ENCODE measurements at places on chromosomes 3 and 15.

DNA sequence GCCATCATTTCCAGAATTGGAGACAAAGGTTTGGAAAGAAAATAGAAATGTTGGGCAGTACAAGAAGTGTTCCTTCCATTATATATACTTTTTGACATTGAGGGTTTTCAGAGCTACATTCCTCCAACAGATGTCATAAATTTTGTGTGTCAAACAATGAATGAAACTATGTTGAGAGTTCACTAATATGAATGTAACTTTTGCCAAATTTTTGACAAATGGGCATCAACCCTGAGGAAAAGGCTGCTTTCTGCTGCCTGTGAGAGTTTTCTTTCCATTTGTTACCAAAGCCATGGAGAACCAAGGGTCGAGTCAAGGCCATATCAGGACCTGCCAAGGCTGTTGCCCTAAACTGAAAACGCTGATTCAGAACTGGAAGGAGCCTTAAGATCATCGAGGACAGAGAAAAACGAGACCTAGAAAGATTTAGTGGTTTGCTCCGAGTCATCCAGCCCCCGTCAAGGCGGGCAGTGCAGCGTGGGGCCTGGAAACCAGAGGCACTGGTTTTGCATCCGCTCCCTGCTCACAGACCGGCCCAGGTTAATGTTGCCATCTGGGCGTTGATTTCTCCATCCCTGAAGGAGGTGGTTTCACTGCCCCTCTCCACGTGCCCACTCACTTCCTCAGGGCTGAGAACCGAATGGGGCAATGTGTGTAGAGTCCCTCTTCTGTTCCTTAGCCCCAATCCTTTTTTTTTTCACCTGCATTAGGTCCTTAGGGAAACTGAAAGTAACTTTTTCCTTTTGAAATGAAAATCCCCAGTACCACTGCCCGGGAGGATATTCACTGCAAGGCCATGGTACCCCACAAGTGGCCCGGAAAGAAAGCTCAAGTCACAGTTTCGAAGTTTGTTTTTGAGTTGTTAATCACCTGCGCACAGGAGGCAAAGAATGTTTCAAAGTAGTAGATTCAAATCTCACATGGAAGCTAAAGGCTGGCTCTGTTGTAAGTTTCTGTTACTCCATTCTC is 32.8 kb downstream of the TPM1 start:
- DNase-seq, result no peak

DNA sequence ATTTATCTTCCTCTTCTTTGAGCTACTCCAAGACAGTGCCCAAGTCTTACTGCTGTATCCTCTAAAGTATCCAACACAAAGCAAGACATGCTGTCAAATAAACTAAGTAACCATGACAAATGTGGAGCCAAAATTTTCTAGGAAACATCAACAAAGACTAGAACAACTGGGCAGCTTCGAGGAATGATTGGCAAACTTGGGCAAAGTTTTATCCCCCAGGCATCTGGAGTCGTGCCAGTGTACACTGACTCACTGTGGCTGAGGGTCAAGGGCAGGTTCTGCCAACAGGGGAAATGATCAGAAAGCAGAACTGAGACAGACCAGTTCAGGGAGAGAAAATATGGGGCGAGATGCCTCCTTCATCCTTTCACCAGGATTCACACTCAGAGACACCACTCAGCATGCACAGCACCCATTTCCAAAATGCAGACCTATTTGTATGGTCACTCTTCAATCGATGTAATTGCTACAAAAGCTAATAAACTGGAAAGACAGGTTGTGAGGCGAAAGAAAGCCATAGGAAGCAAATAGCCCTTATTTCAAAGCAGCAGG is 65.8 kb downstream of the MB21D2 start:
- DNase-seq, result no peak

DNA sequence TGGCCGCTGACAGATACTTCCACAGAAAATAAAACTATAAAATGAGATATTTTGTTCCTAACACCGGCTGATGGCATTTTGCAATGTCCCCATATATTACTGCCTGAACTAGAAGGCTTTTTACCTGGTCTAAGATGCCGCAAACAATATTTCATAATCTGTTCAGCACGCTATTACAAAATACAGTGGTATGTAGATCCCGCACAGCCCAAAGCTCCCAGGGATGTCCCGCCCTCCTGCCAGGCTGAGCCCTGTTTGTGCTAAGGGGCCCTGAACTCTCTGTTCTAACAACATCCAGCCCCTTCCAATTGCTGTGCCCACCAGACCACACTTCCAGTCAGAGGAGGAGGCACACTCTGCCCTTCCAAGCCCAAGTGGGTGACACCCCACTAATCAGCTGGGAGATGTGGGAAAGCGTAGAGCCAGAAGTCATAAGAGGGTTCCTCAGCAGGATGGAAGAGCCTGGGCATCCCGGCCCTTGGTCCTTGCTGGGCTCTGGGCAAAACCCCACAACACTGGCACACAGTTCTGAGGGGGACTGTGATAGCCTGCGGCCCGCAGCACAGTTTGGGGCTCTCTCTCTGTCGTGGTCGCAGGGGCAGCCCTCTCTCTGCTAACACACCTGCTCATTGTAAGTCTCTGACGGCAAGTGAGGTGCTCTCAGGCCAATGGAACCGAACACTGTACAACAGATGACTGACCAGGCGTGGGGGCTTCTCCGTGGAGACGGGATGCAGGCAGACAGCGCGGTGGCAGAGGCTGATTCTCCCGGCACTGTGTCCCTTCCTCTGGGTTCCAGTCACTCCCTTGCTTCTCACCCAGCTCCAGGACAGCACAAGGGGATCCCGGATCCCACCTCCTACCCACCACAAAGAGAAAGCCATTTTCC is 55.2 kb downstream of the PCSK6 start:
- DNase-seq, result no peak

GRCh38 chr3:137108699-137109440 is 151.1 kb downstream of the IL20RB start:
- no peak for DNase-seq

GRCh38 chr3:156300371-156300770 is 180.0 kb downstream of the KCNAB1 start:
- DNase-seq, result no peak

- DNase-seq, result no peak
Observed at GRCh38 chr3:158221426-158221825, 111.5 kb downstream of the RSRC1 start.

GRCh38 chr3:182710557-182711157 is 82.6 kb upstream of the ATP11B start:
- DNase-seq, result no peak

DNA sequence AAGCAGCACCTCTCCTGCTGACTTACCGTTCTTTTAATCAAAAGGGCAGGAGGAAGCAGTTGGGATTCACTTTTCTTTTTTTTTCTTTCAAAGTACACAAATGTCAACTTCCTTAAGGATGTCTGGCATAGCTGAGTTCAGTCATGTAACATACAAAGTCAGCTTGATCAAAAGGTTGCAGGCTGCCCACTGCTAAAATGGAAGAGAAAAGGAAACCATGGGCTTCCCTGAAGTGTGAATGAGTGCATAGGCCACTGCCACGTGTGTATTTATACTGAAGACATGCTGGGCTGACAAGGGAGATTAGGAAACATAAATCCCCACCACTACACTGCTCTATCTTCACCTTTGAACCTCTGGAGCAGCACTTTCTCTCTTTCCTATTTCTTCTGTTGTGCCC is 312.5 kb downstream of the TIGIT start:
- DNase-seq, result no peak

GRCh38 chr3:54999811-55000210 is 72.0 kb upstream of the LRTM1 start:
- DNase-seq, result no peak

- DNase-seq, result no peak
Observed at GRCh38 chr3:179450261-179450701, 989 bp downstream of the GNB4 start.

- no peak for DNase-seq
Observed at GRCh38 chr3:174162550-174162949, 696.6 kb upstream of the NAALADL2 start.

GRCh38 chr3:178223876-178224275 is 312.4 kb upstream of the KCNMB2 start:
- DNase-seq, result no peak

DNA sequence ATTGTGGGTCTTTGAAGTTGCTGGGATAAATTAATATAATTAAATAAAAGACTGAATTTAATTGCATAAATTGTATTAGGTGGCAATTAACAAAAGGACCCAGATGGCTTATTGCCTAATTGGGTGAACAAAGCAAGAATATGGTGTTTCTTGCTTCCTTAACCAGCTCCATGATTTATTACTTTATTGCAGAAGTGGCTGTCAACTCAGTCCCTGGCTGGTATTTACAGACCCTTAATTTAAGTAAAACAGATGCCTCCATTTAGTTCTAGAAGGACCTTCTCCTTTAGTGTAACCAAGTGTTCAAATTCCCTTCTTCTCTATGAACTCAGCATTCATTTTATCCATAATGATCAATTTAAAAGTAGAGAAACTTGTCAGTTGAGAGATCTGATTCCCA is 35.1 kb downstream of the DPH3 start:
- no peak for DNase-seq

DNA sequence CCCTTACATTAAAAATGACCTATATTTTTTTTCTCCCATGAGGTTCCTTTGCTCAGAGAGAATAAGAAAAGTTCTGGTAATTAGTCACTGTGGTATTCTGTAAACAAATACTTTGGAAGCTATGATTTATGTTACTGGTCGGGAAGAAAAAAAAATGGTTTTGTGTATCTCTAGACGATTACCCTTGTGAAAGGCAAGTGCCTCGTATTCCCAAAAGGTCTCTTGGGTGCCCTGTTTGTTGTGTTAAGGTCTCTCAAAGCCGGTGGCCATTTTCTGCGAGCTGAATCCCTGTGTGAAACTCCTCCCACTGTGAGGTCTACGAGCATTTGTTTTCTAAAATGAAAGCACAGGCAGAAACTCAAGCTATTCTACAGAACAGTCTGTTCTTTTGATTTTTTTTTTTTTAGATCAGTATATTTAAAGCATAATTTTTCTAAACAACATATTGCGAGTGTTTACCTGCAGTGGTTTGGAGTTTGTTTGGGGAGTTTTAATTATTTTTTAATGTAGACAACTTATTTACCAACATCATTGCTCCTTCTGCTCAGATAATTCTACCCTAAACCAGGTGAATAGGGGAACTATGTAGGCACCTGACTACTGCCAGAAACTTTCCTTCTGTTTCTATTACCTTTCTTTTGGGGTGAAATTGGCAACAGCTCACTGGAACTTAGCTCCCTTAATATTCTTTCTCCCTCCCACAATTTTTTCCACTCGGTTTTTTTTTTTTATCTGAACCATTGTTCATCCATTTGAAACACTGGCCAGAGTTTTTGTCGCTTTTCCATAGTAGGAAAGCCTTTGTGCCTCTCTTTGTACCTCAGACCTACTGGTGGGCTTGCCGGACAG is 44.0 kb downstream of the ZBTB38 start:
- peak; percentile 47 for DNase-seq

DNA sequence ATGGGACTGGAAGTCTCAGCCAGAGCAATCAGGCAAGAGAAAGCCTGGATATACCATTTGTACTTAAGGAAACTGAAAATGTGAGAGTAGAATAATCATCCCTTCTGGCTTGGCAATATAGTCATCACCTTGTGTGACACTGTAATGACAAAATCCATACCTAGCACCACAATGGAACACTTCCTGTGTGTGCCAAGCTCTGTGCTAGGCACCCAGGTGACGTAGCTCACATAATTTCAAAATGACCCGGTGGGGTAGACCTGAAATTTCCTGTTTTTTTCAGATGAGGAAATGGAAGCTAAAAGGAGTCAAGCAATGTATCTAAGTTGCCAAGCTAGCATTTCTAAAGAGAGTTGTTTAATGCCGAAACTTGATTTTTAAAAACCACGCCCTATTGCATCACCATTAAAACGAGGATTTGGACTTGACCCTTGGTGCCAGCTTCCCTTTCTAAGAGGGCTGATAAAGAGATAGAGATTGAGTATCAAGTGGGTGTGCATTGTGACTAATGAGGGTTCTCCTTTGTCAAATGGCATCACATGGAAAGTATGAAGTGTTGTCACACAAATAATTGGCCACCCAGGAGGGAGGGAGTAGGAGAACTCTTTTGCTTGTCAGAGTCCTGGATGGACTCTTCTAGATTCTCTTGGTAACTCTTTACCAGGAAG is 141.3 kb upstream of the PDZRN3 start:
- no peak for DNase-seq

DNA sequence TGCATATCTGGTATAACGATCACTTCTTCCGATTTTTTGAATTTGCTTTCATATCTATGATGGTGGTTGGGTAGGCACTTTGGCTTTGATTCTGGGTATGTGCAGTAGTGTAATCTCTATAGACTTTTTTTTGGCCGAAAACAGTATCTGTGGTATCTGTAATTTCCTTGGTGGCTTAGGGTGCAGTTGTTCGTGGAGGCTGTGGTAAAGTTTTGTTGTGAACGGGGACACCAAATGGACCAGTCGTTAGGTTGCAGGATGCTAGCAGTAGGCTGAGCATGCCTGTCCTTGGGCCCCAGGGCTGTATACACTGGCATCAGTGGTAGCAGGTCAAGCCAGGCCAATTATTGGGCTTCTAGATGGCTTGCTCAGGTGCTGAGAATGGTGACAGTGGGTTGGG is 55.2 kb downstream of the CCDC66 start:
- DNase-seq, result no peak

GRCh38 chr3:66432767-66433521 is 67.9 kb downstream of the LRIG1 start:
- DNase-seq, result no peak

GRCh38 chr3:100954990-100955389 is 38.2 kb downstream of the ABI3BP start:
- DNase-seq, result no peak

DNA sequence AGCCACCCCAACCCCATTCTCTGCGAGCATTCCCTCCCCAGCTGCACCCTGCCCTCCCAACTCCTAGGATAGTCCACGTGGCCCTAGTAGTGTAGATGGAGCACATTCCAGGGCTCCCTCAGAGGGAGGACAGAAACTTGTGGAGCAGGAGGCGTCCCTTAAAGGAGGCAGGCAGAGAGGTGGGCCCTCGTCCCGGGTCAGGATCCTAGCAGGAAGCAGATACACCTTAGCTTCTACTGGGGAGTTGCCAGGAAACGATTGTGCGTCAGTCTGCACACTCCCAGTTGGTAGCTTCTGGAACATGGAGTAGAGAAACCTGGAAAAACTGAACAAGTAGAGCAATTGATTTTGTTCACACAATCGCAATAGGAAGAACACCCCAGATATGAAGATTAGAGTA is 43.9 kb upstream of the KLHL25 start:
- no peak for DNase-seq

DNA sequence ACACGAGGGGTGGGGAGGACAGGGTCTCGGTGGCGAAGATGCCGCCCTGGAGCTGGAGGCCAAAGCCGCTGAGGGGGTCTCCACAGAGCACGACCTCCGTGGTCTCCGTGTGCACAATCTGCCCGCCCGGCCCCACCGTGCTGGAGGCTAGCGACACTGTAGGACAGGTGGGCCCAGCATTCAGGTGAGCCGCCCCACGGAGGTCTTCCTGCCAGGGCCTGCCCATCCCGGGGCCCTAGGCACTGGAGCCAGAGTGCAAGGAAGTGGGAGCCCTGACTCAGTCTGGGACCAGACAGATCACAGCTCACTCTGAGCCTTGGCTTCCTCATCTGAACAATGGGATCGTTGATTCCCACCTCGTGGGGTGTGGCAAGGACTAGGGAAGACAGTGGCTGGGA is 25.8 kb downstream of the GRIP2 start:
- DNase-seq, result no peak

Measured in activated CD4-positive, alpha-beta T cell treated with anti-CD3 and anti-CD28 coated beads, Interleukin-2, amount 50 U/mL, for 48 hours (primary cell).